ENCODE measurements at places on chromosomes 4 and X.

GRCh38 chr4:148704291-148704690, 262.1 kb upstream of the NR3C2 start:
- no peak for DNase-seq

GRCh38 chr4:172155838-172156345, 342.7 kb downstream of the GALNTL6 start:
- no peak for DNase-seq

GRCh38 chrX:139903210-139903609, 29.6 kb downstream of the ATP11C start:
- DNase-seq, result no peak

- peak; percentile 59 for DNase-seq
These were observed at the start of gene AMOT for GRCh38 chrX:112840382-112841113. Gene AMOT, minus strand, starts transcription at chrX:112840831. Its CDS starts 17,705 bp downstream, at chrX:112823126.

GRCh38 chrX:49157194-49157593, 5.4 kb upstream of the MAGIX start:
- no peak for DNase-seq

GRCh38 chr4:105148356-105148755, 1.7 kb downstream of the TET2 start:
- DNase-seq, result no peak

DNA sequence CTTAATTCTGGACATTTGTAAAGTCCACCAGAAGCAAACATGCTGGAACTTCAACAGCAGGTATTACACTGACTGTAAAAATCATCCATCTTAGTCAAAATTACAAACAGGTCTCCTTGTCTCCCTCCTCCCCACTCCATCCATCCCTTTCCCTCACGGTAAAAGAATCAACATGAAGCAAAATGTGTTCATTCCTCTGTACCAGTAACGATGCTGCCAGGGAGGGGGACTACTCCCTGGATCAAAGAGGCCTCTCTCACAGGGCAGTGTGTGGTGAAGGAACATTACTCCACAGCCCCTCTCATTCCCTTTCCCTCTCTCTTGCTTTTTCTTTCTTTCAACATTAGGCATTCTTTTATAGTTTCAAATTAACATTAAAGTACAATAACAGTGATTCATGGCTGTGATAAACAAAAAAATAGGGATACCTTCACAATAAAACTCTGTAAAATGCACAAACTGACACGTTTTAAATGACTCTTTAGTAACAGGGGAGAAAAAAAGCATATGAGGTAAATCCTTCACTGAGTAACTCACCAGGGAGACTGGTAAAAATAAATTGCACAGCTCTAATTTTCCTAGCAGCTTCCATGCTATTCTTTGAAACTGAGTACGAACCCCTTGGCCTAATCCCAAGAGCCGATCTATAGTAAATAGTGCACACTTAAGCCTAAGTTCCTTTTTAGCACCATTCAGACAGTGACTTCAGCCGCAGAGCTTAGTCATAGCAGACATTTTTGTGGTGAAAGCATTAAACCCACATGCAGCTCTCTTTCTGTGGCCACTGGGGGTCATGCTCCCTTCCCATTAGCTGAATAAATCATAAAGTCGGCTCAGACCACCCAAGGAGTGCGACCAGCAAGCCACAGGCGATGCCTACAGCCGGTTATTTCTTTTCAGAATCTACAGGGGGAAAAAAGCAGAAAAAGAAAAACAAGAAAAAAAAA, 215.6 kb upstream of the GYPA start:
- no peak for DNase-seq

Data from NCI-H1436 treated with DMSO at 0.1 percent for 48 hours (cell line).